ENCODE measurements at places on chromosomes 1 and 21.

- no peak for DNase-seq
Measured at GRCh38 chr1:39852876-39853275, 30.4 kb downstream of the TRIT1 start.

DNA sequence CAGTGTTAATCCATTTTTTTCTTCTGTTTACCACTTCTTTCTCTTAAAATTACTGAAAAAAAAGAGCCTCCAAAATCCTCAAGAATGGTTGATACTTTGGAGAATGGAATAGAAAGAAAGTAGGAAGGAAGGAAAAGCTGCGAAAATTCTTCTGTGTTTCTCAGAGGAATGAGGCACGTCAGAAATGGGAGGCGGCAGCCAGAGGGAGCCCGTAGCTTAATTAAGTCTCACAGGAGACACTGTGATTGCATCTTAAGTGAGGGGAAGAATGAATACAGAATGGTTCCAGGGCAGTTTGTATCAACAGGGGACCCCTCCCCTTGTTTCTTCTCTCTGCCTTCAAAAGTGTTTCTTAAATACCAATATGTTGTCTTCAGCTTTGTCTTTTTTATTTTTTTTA, 1099.5 kb downstream of the PLA2G4A start:
- no peak for DNase-seq

DNA sequence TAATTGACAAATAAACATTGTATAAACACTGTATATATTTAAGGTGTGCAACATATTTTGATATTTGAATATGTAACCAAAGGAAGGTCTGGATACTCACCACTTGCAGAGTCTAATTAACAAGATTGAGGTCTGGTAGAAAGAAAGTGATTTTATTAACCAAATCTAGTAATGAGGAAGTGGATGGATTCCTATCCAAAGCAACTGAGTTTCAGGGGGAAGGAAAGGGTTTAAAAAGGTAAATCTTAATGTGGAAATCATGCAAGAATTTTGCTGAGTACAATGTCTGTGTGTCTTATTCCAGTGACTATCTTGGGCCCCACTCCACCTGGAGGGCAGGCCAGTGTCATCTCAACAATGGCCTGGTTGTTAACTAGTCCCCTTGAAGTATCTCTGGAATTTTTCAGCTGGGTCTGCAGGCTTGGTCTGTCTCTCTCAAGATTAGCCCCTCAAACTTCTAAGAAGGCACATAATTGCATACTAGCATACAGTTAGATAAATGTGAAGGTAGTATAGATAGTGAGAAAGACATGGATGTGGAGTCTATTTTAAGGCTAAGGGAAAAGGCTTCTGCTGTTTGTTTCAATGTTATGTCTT, 262.7 kb upstream of the RGS18 start:
- DNase-seq = no peak

- no peak for DNase-seq
Measured at GRCh38 chr1:192907545-192908243, 98.9 kb downstream of the RGS2 start.

GRCh38 chr1:99608058-99608457, 37.9 kb upstream of the PALMD start:
- DNase-seq = no peak

GRCh38 chr1:21254335-21254951, 35.8 kb downstream of the ECE1 start:
- DNase-seq = no peak
